ENCODE measurements at places on chromosomes 4 and X.
A peak's percentile ranks its signal among the peaks of the same experiment; 100 is the strongest.

GRCh38 chrX:109440475-109440874 lies 41.4 kb downstream of the GUCY2F start:
- DNase-seq: peak; percentile 26

DNA sequence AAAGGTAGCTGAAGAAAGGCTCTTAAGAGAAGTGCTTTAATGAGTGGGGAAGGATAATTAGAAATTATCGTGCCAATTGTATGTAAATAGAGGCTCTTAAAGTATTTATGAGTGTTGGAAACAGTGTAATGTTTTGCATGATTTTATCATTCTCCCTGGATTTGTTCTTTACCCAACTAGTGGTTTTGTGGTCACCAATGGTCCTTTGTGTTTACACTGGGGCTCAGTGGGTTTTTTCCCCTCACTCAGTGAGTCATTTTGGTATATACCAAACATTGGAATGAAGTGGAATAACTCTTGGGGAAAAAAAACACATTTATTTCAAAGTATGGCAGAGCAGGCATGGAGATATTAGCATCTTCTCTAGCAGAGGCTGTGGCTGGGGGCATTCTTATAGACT lies 20.8 kb upstream of the LGI2 start:
- no peak for DNase-seq

- no peak for DNase-seq
Measured at GRCh38 chr4:176358083-176358469, 38.3 kb downstream of the SPCS3 start.

DNA sequence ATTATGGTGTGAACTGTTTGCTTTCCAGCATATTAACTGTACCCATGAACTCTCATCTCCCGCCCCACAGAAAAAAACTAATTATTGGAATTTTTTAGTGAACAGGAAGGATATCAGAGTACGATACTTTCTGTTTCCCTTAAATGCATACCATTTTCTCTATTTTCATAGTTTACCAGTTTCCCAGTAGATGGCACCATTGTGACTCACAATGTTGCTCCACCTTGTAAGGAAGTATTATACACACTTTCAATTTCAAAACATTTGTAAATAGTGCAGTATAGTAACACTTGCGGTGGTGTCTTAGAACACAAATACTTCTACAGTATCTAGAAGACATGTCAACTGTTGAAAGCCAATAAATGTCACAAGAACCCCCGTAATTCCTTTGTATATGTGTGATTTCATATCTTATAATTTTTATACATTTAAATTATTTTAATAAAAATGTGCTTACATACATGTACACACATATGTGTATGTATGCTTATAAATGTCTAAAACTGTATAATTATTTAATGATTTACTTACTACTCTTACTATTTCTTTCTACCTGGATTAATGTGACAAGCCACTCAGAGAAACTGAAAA lies 167.3 kb downstream of the SLIT2 start:
- peak; percentile 70 for DNase-seq

GRCh38 chr4:47968847-47969246 lies 47.6 kb downstream of the CNGA1 start:
- DNase-seq: no peak

DNA sequence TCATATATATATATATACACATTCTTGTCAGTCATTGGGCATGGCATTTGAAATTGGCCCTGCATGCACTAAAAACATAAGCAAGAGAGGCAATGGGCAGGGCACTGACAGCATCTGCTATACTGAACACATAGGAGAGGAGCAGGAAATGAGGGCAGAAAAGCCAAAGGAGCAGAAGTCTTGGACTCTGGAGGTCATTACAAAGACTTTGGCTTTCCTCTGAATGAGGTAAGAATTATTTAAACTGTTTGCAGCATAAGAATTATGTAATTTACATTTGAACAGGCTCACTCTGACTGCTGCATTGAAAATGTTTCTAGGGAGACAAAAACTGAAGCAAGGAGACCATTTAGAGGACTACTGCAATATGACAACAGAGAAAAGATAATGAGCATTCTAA lies 396.5 kb downstream of the PRDM5 start:
- DNase-seq: no peak

GRCh38 chr4:7758476-7758875 lies 181.2 kb downstream of the AFAP1 start:
- DNase-seq: no peak

GRCh38 chr4:1218634-1219565 lies 30.0 kb downstream of the CTBP1 start:
- peak; percentile 93 for DNase-seq

GRCh38 chrX:18873189-18873791 lies 110.6 kb downstream of the PHKA2 start:
- no peak for DNase-seq

GRCh38 chrX:49053223-49054072 lies 5.4 kb upstream of the CCDC120 start:
- peak; percentile 82 for DNase-seq

- peak; percentile 12 for DNase-seq
Measured at GRCh38 chr4:122508083-122508482, 51.6 kb upstream of the IL2 start.

- no peak for DNase-seq
Measured at GRCh38 chrX:78455901-78456300, 128.5 kb upstream of the CYSLTR1 start.

Measured in GM12865 (cell line).